RPMI8226 (cell line): ENCODE measurements at places on chromosomes 5 and 9.

- DNase-seq = no peak
Measured at GRCh38 chr9:18786911-18787650, 245.9 kb downstream of the SAXO1 start.

GRCh38 chr9:84736081-84736480 lies 66.6 kb downstream of the NTRK2 start:
- DNase-seq = no peak

DNA sequence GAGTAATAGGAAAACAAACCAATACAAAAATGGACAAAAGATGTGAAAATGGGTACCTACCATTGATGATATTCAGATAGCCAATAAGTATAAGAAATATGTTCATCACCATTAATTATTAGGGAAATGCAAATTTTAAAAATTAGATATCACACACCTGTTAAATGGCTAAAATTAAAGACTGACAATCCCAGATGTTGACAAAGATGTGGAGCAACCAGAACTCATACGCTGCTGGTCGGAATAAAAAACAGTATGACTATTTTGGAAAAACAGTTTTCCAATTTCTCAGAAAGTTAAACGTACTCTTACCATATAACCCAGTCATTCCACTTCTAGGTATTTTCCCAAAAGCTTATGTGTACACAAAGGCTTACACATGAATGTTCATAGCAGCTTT lies 27.1 kb downstream of the TMEM267 start:
- DNase-seq = no peak

DNA sequence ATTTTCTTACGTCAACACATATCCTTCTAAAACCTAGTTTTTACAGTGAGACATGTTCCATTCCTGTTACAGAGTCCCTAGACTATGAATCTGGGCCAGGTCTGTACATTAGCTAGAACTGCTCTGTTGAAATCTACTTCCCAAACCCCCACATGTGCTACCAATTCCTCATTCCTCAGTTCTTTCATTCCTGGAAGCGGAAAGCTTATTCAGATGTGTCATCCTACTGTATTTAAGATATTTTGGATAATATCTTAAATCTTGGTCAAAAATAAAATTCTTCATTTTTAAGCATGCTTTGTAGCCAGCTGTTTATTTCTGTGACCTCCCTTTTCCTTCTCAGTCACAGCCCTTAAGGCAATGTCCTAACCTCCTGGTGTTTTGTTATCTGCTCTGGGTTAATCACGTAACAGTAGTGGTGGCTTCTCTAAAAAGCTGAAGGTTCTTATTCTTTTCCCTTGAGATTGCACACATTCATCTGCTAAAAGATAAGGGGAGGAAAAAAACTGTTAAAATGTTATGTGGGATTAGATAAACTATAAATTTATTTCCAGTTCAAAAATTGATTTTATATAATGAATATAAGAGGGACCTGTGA lies 35.6 kb downstream of the GLRX start:
- no peak for DNase-seq

- no peak for DNase-seq
Measured at GRCh38 chr5:123535648-123536047, 23.7 kb downstream of the CSNK1G3 start.

GRCh38 chr5:122089096-122090013 lies 11.3 kb upstream of the LOX start:
- DNase-seq = no peak

DNA sequence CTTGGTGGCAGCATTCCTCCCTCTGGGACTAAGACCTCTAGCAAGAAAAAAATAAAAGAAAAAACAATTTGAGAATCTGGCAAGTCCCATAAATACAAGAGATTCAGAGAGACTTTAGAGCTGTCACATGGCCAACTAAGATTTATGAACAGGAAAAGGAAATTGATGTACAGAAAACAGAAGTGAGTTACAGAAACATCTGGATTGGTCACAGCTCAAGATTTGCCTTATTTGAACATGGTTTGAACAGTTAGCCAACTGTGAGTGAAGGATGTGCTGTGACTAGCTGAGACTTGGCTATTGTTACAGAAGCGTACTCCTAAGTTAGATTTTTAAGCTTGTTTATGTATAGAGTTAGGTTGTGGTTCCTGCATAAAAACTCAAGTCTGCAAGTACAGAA lies 340.2 kb downstream of the SLCO4C1 start:
- no peak for DNase-seq

- DNase-seq = no peak
Measured at GRCh38 chr5:127834094-127834531, 130.9 kb downstream of the CCDC192 start.

GRCh38 chr5:2813678-2814077 lies 62.2 kb upstream of the IRX2 start:
- DNase-seq = no peak
